HAP-1 (cell line): ENCODE measurements at places on chromosomes 5 and 9.

- no peak for DNase-seq
Measured at GRCh38 chr9:27447031-27447683, 76.9 kb upstream of the IFNK start.

DNA sequence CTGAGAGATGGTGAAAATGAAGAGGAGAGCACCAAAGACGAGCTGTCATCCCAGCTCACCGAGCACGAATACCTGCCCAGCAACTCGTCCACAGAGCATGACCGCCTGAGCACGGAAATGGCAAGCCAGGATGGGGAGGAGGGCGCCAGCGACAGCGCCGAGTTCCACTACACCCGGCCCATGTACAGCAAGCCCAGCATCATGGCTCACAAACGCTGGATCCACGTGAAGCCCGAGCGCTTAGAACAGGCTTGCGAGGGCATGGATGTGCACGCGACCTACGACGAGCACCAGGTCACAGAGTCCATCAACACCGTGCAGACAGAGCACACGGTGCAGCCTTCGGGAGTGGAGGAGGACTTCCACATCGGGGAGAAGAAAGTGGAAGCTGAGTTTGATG is 27.4 kb upstream of the ZBTB34 start:
- DNase-seq: no peak

DNA sequence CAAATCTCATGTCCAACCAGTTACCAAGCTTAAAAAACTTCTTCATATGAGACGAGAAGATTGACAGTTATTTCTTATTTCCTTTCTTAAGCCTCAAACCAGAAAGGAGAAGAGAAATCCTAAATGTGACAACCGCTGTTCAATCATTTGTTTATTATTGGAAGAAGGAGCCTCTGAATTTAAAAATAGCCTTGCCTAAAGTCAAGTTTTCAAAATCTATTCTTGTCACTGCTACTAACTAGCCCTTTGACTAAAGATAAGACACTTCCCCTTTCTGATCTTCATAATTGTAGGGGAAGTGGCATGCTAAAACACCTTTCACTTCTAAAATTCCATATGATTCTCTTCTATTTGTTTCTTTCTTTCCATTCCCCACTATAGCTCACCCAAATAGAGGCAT is 106.2 kb upstream of the EMB start:
- DNase-seq: no peak

DNA sequence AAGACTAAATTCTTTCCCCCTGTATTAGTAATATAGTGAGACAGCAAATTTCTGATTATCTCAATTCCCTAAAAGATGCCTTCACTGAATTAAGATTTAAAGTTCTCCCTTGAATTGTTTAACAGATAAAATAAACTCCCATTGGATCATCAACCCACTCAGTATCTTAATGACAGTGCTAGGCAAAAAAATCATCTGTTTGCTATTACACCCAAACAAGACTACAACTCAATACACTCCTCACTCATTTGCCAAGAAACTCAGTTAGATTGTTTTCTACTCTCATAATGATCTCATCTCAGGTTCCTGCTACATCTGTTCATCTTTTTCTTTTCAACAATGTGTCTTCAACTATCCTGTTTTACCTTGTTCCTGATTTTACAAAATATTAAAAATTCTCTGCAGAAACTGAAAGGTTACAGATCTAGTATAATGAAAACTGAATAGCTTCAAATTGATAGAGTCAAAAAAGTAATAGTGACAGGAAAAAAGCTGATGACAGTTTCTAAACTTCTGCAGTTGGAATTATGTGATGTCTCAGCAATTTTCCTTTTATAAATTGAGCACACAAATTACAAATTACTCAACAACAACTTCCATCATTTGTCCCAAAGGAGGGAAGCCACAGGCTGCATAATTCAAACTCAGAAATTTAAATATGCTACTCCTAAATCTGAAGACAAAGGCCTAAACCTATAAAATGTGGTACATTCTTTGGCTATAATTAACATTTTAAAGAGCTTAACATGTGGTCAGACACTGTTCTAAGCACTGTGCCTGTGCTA is 39.4 kb downstream of the HOMER1 start:
- DNase-seq: peak; percentile 21
